Germinal center (tissue), 1 donor: ENCODE measurements at places on chromosomes 7 and 10.

DNA sequence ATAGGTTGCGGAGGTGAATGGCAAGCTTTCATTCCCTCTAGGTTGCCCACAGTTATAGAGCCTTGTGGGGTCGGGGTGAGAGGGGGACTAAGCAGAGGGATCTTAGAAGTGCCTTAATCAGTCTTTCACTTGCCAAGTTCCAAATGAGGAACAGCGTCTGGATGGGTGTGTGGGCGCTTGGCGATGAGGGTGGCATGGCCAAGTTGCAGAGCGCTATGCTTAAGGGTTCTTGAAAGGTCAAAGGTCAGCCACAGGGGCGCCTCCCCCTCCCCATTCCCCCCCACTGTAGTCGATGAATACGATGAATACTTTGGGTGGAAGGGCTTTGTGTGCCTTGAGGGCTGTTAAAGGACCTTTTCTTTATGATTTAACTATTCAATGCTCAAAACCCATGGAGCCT is 185.0 kb downstream of the TCF7L2 start:
- no peak for DNase-seq

GRCh38 chr7:82289152-82289535 is 154.4 kb downstream of the CACNA2D1 start:
- no peak for DNase-seq

DNA sequence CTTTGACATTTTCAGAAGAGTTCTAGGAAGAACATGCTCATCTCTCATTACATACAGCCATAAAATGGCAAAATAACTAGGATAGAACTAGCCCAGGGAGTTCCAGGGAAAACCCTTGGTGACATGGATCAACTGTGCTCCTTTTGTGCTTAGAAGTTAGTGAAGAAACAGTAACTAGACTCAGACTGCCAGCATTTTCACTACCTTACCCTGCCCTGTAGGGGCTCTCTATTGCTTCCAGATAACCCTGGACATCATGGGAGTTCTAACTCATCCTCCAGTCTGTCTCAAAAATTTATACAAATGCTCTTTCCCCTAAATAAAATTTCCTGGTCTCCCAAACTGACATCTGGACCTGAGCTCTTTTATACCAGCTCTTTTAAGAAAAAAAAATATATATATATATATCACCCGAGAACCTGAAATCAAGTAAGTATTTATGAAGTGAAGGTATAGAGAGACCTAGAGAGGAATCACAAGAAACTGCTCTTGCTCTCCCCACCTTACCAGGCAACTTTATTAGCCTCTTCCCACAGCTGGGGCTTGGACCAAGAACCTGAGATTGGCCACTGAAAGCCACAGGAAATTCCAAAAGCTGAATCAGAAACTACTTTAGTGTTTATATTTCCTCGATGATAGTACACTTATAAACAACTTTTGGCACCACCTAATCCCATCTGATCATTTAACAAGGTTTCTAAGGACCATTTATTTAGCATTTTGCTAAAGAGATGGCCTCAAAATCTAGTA is 101.4 kb downstream of the RELN start:
- DNase-seq, result no peak

GRCh38 chr10:75015442-75015841 is 96.0 kb upstream of the SAMD8 start:
- DNase-seq, result no peak

DNA sequence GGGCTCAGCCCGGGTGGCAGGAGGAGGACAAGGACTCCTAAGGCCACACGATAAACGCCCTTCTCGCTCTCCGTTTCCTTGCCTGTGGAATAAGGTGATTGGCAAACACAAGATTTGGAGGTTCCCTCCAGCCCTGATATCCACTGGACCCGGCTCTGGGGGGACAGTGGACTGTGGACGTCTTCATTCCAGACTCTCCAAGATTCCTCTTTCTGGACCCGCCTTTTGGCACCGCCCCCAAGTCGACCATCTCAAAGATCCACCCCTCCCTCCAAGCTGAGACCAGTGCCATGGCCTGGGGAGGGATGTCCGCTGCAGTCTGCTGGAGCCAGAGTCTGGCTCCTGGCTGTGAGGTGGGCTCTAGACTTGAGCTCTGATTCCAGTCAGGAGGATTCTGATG is 23.6 kb downstream of the ZNF783 start:
- no peak for DNase-seq
